ENCODE measurements at places on chromosomes 6 and 20.

GRCh38 chr6:119162134-119162775 is 83.8 kb upstream of the FAM184A start:
- no peak for ATAC-seq

DNA sequence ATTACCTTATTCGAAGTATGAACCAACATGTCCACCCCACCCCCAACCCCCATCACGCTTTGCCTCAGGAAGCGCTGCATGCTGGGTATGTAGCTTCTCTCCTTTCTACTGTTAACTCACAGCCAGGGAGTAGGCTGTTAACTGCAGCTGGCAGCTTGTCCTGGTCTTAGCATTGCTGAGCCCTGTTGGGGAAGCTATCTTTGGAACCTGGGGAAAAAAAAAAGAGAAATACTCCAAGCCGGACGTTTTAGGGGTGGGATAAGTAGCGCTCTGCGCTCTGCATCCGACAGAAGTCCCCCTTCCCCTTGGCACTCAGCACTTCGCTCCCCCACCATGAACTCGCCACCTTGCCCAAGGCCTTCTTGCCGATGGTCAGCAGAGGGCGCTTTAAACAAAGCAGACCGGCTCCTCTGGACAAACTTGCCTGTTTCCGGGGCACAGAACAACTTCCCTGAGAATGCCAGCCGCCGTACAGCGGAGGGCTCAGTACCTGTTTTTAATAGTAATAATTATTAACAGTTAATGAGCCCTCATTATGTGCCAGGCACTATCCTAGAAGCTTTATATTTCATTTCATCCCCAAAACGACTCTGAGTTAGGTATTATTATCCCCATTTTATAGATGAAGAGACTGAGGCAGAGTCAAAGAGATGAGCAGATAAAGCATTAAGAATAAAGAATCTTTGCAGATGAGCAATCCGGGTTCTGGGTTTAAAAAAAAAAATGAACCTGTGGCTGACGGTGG is 35.2 kb upstream of the MDFI start:
- peak; percentile 78 for ATAC-seq

GRCh38 chr20:51372176-51372803 is 170.2 kb downstream of the NFATC2 start:
- ATAC-seq: peak; percentile 99

DNA sequence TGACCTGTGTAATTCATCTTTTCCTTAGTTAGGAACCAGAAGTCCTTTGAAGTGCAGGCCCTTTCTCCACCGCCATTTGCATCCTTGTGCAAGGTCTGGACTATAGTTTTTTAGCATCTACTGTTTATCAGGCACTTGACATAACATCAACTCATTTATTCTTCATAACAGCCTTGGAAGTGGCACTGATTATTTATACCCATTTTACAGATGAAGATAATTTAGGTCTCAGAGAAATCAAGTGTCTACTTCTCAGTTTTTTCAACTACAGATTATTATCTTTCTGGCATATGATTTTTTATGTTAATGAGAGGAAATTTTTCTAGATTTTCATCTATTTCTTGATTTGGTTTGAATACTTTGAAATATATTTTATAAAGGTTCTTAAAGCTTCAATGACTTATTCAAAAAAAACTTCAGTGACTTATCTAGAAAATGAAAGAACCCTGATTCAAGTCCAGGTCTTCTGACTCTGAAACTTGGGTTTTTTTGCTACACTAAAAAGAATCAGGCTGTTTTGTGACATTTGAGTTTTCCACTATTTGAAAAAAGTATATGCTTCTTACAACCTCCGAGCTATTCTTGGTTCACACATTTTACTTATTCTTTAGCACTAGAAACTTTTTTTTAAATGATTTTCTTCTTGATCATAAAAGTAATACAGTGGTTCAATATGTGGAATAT is 3.1 kb upstream of the UBE2J1 start:
- no peak for ATAC-seq

DNA sequence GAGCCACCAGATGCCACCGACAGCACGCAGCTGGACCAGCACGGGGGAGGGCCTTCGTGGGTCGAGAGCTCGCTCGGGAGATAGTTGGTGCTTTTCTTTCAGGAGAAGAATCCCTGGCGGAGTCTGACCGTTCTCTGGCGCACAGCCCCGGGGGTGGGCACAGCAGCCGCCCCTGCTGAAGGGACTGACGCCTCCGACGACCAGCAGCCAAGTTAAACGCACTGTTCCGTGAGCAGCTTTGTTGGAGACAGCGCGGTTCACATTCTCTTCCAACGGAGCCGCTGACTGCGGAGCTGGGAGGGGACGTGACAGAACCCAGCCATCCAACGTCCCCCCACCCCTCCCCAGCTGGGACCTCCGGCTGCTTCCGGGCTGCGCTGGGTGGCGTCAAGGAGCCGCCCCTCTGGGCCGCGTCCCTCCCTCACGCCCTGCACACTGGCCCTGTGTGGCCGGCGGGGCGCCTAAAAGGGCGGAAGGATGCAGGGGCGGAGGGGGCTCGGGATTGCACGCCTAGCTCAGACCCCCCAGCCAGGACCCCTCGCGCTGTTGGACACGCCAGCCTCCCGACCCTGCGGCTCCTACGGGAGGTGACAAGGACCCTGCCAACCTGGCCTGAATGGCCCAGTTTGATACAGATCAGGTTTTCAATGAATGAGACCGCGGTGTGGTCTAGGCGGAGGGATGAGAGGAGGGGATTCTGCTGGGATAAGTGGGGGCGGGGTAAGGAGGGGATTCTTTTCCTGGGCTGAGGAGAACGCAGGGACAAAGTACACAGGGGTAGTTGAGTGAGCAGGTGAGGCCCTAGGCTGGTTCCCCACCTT is 36.4 kb upstream of the KHDC1 start:
- peak; percentile 87 for ATAC-seq

DNA sequence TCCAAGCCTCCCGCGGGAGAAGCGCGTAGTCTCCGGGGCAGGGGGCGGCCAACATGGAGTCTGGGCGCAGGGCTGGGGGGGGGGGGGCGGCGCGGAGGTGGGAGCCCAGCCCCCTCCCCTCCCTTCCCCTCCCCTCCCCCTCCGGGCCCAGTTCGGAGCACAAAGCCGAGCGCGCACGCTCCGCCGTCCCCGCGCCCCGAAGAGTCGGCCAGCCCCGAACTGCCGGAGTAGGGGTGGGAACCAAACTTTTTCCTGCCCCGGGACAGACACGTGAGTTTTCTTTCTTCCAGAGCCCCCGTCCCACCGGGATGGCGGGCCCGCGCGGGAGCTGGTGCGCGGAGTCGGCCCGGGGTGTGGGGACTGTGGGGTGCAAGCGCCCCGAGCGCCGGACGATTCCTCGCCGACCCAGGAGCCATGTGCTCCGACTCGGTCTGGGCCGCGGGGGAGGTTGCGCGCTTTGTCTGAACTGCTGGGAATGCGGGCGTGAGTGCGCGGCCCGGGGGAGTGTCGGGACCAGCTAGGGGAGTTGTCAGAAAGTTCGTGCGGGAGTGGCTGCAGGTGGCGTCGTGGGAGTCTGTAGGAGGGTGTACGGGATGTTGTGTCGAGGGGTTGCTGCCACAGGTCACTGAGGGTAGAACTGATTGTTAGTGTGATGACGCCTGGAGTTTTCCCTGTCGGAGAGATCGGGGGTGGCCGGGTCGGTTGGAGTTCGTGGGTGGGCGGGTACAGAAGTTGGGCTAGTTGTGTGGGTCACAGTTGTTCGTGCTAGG is 1.2 kb downstream of the TGIF2 start:
- peak; percentile 14 for ATAC-seq

GRCh38 chr6:107763946-107764345 is 60.2 kb downstream of the SCML4 start:
- no peak for ATAC-seq

- ATAC-seq: no peak
These were observed 79.0 kb upstream of the ZNF217 start for GRCh38 chr20:53672484-53673129.

DNA sequence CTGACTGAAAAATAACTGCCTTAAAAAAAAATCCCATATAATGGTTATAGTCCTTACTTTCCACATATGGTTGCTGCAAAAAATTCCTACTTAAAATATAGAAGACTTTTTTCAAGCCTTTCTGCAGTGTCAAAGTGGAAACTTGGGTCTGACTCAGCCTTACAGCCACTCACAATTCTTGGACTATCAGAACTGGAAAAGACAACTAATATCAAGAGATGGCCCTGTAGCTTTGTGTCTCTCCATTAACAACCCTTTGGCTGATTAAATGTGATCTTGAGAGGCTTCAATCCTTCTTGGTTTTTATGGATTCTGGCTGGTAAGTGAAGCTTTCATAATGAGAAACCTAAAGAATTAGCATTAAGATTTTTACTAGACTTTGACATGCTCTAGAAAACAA is 307.8 kb downstream of the RNGTT start:
- ATAC-seq: no peak

DNA sequence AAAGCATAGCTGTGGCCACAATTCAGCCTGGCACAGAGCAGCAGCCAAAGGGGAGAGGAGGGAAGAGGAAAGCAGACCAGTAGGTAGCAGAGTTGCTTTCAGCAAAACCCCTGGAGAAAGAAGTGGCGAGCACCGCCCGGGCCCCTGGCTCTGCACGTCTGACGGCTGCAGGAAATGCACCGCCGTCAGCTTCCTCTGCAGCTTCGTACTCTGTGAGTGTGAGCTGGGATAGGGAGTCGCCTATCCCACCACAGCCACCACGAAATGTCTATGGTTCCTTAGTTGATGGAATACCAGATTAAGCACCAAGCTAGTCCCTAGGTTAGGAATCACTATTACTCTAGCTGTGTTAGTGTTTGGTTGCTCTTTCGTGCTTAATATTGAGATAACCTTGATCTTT is 79.9 kb upstream of the NAA20 start:
- ATAC-seq: no peak

GRCh38 chr6:157770946-157771345 is 52.1 kb upstream of the SNX9 start:
- ATAC-seq: no peak

DNA sequence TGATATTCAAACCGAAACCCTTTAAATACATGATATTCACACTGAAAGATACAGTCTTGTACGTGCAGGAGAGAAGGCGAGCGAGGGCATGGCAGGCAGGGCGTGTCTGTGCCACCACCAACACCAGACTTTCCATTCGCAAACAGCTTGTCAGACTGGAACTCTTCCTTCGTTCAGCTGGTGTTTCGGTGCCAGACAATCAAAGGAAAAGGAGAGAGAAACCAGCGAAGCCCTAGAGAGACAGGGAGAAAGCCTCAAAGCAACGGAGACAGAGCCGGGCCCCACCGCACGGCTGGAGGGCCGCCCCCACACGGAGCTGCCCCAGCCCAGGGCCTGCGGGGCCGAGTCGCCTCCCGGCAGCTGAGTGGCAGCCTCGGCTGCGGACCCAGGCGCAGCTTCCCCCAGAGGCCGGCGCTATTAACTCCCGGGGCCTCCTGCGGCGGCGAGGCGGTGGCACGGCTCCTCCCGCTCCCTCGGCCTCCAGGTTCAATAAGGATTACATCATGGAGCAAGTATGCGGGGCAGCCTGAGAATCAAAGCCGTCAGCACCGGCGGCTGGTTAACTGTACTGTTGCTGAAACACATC is 32.1 kb upstream of the NR2E1 start:
- ATAC-seq: peak; percentile 99

Data from motor neuron (in vitro differentiated cells).